Activated CD4-positive, alpha-beta T cell treated with anti-CD3 and anti-CD28 coated beads, Interleukin-2, amount 50 U/mL, for 16 hours (primary cell): ENCODE measurements at places on chromosomes 5 and 9.

- DNase-seq, result no peak
Measured at GRCh38 chr9:123820139-123820538, 109.8 kb downstream of the DENND1A start.

DNA sequence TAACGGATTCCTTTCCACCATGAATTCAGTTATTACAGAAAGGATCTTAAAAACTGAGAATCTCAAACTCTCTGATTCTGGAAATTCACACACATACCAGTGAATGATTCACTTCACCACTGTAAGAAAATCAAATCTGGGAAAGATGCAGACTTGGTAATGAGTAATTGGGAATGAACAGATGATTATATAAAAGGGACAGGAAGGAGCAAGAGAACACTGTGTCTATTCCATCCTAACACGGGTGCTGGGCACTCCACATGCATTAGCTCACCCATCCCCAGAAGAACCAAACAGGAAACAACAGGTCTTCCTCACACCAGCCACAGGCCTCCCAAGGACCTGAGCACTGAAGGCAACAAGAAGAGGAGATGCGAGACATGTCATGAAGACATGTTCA is 74.8 kb upstream of the ZNF622 start:
- DNase-seq, result no peak

DNA sequence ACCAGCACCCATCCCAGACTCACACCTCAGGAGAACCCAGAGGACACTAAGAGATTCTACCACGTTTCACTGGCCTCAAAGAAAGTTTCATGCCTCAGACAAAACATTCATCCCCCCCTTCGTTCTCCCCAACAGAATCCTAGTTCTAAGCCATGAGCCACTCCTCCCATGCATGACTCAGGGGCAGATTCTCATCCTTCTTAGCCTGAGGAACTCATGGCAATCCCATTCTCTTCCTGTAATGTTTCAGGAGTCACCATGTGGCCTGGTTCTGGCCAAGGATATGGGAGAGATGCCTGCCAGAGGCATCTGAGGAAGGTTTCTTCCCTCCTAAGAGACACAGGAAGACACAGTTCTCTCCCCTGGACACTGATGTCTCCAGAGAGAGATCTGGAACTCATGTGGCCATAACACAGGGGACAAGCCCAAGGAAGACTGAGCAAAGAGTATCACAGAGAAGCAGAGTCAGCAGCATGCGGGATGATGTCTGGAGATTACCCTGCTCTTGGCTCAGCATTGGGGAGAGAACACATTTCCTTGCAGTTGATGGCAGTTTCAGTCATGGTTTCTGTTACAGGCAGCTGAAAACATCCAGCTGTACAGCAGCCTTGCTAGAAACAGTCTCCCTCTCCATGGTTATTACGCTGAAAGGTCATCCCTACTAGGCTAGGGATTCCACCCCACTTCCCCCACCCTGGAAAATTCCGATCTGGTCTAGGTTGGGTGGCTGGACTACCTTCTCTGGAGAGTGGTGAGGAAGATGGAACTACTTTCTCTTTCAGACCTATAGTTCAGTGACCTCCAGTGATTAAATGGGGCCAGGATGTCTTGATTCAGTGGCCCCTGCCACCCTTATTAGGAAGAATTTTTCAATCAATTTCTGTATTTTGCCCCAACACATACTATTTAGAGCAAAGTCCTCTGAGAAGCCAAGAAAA is 115.4 kb downstream of the ZNF608 start:
- DNase-seq, result no peak

DNA sequence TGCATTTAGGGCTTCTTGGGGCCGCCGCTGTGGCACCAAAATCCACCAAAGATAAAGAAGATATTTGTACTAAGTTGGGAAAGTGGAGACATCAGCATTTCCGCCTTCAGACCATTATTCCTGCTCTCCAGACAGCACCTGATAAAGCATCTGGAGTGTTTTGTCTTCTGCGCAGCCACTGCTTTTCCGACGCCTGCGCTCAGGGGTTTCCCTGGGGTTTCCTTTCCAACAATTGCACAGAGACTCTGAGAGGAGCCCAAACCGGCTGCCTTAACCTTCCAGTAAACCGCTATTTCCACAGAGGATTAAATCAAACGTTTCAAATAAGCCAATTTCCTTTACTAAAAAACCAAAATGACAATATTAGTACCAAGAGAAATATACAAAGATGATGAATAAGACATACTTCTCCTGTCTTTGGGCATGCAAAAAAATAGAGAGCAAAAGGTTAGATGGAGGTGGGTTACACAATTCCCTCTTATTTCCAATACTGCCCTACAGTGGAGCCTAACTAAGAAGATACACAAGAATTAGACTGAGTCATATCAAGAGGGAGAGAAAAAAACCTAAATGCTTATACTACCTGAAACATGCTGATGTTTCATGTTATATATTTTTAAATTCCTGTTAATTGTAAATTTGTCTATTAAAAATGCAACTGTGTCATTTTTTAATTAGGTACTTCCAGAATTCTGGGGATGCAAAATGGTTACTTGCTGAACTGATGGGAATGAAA is 98.4 kb downstream of the MAPKAP1 start:
- DNase-seq, result no peak

- DNase-seq, result no peak
Measured at GRCh38 chr5:36943584-36943983, 67.0 kb downstream of the NIPBL start.

DNA sequence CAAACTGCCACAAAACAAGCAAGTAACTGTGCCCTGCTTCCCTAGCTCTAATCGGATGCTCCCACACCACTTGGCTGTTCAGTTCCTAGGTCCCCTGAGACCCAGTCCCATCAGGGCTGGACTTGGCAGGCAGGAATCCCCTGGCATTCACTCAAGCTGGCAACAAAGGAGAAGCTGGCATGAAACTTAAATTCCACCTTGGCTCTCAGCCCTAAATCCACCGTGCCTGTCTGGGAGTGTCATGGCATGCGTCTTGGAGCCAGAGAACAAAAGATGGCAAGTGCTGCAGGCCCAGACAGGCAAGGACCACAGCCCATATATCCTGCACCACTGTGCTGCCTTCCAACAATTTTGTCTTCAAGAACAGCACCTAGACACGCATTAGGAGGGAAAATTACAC is 38.2 kb downstream of the ETF1 start:
- DNase-seq, result no peak

- DNase-seq, result no peak
Measured at GRCh38 chr9:119675951-119676350, 306.7 kb upstream of the BRINP1 start.

- peak; percentile 20 for DNase-seq
Measured at GRCh38 chr9:7186175-7186574, 428.4 kb downstream of the KDM4C start.

GRCh38 chr5:76351577-76351976 is 51.5 kb upstream of the IQGAP2 start:
- DNase-seq, result no peak

DNA sequence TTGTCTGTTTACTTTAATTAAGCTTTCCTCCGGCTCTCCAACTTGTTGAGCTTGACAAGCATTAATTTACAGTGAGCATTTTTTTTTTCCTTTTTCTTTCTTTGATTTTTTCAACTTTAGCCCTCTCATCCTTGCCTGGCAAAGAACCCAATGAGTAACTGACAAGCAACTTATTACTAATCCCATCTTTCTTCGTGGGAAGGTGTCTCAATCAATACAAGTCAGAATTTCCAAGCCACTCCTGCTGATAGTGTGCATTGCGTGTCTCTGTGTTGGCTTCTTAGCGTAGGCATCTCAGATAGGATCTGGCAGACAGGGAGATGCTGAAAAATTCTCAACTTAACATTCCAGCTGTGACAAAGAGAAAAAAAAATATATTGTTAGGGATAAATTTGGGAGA is 527.7 kb upstream of the WWC1 start:
- no peak for DNase-seq

DNA sequence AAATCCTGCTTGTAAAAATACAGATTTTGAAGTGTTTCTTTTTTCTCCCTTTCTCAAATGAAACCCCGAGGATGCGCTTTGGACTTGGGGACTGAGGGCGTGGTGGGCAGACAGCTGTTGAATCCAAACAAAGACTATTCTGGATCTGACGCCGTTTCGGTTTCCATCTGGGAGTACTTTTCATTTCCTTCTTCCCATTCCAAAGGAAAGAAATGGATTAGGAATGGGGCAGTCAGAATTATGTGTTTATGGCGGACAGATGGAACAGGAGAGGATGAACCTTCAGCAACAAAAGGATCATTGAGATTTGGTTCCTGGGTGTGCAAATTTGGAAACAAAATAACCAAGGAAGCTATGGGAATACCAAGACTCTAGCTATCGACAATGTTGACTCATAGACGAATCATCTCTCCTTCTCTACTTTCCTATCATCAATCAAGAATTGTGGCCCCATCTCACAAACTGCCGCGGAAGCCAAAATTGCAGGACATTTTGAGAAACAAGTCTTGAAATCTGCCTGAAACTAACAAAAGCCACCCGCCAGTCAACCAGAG is 300.6 kb downstream of the PARP8 start:
- DNase-seq, result no peak

- DNase-seq, result no peak
Measured at GRCh38 chr9:113461285-113461684, 2.2 kb upstream of the RGS3 start.

GRCh38 chr5:149802008-149802680 is 72.0 kb downstream of the PPARGC1B start:
- DNase-seq, result no peak

DNA sequence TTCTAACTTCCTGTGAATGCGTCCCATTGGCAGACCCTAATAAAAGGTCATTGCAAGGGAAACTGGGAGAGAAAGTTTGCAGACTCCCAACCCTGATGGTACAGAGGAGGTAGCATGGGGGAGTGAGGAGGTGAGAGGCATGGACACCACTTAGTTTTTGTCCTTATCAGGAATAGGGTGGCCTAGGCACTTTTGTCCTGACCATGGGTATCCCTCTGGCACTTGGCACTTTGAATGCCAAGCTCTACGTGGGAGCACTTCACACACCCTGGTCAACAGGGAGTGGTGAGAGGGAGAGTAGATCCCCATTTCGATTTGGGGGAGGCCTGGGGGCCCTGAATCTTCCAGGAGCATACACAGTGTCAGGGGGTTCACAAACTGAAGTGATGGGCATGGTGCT is 75.6 kb upstream of the SH3PXD2B start:
- DNase-seq, result no peak

- no peak for DNase-seq
Measured at GRCh38 chr9:82613498-82613897, 449.4 kb downstream of the RASEF start.
